ENCODE measurements at places on chromosomes 5 and 9.

DNA sequence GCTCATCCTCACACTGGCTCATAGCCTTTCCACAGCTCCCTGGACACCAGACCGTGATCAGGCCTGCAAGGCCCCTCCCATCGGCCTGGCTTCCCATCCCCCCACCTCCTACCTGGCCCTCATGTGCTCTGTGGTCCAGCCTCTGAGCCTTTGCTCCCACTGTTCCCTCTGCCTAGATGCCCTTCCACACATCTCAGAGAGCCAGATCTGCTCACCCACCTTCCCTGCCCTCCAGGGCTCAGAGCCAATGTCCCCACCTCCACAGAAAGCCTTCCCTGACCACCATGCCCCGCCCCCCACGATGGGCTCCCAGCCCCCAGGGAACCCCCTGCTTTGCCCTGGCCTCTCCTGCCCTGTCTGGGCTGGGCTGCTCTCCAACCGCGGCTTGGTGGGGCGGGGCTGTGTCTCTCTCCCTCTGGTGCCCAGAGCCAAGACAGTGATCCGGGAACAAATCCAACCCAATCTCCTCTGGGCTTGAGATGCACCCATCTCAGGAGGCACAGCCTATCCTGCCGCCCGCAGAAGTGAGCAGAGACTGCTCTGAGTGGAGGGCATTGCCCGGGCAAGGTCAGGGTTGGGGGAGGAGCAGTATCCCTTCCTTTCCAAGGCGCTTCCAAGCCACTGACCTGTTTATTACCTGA is 1.6 kb downstream of the NINJ1 start:
- DNase-seq = no peak

DNA sequence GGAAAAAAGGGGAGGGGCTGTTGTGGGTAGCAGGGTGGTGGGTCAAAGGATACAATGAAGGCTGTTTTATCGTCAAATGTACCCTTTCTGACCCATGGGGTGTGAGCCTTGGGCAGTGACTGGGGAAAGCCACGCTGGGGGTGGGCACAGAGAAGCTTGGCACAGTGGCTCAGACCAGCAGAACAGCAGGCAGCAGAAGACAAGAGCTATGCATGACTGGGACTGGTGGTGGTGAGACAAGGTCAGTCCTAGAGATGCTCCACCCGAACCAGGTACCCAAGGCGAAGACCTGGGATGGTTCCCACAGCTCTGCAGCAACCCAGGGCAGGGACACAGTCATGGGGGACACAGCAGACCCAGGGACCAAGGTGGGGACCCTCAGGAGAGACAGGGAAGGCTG is 38.3 kb downstream of the BICD2 start:
- no peak for DNase-seq

- DNase-seq = peak; percentile 60
These were observed 80.5 kb upstream of the SPATA31C2 start for GRCh38 chr9:88218726-88219125.

DNA sequence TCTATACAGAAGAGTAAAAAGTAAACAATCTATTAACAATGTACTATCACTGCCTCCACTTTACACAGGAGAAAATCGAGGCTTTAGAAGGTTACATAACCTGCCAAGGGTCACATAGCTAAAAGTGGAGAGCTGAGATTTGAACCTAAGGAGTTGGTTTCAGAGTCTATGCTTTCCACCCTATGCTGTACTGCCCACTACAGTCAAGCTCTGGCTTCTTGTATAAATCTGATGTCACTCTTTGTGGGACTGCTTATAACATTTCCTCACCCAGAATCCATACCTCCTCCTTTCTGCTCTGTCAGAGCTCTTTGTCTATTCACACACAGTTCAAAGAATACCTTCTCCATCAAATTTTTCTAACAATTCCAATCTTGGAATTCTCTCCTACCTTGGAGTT is 503.1 kb downstream of the RAB3C start:
- DNase-seq = no peak

- DNase-seq = no peak
These were observed 150.2 kb downstream of the RXRA start for GRCh38 chr9:134476272-134476941.

All from fibroblast of skin of right biceps (primary cell).